Kidney tubule cell (primary cell): ENCODE measurements at places on chromosomes 5 and 9.

DNA sequence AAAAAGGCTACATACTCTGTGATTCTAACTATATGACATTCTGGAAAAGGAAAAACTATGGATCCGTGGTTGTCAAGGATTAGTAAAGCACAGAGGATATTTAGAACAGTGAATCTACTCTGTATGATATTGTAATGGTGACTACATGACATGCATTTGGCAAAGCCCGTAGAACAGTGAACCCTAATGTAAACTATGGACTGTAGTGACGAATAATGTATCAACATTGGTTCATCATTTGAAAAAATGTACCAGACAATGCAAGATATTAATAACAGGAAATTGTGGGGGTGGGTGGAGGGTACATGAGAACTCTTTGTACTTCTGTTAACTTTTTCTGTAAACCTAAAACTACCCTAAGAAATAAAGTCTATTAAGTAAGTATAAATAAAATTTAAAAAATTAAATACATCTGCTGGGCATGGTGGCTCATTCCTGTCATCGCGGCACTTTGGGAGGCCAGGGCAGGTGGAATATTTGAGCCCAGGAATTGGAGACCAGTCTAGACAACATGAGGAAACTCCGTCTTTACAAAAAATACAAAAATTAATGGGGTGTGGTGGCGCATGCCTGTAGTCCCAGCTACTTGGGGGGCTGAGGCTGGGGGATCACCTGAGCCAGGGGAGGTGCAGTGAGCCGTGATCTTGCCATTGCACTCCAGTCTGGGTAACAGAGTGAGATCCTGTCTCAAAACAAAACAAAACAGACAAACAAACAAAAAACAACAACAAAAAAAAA is 101.7 kb upstream of the TBC1D2 start:
- DNase-seq = no peak

GRCh38 chr9:89635816-89636215 is 31.0 kb downstream of the GADD45G start:
- DNase-seq = peak; percentile 80

- no peak for DNase-seq
These were observed 339.7 kb downstream of the NTRK2 start for GRCh38 chr9:85009251-85009650.

DNA sequence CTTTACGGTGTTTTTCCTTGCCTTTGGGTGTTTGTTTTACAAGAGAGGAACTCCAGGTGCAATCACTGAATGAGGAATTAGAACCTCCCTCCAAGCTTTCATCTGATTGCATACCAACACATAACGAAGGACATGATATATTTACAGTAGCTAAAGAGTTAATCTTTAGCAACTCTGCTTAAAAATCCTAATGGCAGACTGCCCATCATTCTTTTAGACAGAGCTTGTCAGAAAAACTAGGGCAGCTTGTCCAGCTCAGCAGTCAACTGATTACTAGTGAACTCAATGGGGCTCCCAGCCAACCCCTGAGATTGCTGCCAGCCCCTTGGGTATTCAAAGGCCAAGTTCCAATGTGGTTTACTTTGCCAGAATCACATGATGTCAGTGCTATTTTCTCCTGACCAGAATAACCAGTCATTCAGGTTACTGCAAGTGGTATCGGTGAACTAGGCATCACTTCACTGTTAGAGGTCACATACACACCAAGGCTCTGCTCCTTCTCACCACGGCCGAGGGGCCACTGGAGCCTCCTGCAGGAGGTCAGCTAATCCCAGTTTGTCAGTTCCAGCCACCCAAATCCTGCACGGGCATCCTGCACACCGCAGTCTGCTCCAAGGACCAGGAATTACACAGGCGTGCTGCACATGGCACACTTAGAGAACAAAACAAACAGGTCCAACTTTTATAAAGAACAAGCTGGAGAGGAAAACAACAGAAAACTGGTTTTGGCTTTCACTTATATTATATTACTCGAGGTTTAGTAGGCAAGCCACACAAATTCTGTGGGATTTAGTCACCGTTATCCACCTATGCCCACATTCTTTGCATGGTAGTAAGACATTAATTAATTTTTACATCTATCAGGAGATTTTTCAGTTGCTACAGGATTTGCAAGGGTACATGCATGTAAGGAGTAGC is 62.5 kb downstream of the NFIB start:
- peak; percentile 96 for DNase-seq

GRCh38 chr5:126054577-126055347 is 368.4 kb upstream of the GRAMD2B start:
- peak; percentile 39 for DNase-seq

DNA sequence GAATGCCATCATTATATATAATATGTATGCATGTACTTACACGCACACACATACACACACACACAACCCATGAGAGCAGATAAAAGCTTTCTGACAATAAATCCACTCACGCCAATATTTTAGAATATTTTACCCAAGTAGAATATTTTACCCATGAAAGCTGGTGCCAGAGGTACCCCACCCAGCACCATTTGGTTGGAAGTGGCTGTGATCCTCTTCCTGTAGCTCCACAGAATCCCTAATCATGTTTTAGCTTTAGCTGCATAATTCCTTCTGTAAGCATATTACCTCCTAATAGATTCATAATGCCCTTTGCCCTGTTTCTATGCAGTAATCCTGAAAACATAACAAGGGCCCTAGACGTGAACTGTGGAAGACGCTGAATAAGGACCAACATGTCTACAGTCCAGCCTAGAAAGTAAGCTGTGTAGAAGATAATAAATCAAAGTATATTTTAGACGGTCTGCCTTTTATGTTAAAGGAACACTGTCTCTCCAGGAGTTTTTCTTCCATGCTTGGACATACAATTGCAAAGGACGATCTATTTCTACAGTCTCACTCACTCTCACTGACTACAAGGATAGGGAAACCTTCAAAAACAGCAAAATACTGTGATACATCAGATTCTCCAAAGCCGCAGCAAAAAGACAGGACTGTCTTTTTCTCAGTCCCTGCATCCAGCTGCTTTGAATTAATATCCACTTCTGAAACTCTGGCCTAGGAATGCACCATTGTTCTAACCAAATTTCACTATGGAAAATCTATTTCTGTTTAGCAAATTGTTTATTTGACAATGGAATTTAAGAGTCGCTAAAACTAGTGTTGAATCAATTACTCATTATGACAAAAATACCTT is 98.2 kb downstream of the USP20 start:
- DNase-seq = no peak

DNA sequence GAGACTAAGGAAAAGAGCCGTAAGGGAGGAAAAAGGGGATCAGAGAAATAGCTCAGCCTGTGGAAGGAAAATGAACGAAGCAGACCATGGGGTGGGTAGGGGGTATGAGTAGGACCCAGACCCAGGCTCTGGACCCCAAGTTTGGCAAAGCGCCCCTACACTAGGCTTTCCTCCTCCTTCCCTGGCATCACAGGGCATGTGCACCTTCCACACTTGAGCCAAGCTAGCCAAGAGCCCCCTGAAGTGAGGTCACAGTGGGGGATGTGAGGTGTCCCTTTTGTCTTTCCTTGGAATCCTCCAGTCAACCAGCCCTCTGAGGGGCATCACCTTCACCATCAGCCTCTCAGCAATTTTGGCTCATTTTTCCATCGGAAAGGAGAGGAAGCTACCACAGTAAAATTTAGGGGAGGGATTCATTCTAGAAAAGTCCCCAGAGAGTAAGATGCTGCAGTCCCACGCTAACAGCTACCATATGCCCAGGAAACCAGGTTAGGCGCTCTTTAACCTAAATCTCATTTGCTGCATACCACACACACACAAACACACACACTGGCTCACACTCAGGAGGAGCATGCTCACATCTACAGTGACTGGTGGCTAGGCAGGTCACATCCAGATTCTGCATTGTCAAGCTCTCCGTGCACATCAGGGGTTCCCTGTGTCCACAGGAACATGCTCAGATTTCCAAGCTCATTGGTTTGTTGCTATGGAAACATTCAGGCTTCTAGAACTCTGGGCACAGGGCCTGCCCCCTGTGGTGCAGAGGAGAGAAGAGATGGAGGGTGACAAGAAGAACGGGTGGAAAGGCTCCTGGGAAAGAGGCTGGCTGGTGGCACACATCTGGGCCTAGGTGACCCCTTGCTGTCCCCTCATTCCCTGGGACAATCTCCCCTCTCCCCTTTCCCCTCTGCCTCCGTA is 9.9 kb downstream of the REEP2 start:
- peak; percentile 19 for DNase-seq

DNA sequence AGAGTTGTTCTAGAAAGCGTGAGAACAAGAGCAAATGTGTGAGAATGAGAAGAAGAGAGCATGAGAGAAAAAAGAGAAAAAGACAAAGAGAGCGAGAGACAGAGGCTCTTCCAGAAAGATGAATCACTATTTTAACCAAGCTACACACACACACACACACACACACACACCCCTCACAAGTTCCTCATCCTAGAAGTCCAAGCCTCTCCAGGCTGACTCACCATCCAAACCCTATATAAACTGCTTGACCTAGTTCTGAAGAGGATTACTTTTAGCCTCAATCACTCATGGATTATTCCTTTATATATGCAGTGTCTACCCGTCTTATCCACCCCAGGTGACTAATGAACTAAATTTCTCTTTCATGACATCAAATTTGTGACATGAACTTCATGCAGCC is 37.6 kb downstream of the C9orf57 start:
- peak; percentile 87 for DNase-seq

DNA sequence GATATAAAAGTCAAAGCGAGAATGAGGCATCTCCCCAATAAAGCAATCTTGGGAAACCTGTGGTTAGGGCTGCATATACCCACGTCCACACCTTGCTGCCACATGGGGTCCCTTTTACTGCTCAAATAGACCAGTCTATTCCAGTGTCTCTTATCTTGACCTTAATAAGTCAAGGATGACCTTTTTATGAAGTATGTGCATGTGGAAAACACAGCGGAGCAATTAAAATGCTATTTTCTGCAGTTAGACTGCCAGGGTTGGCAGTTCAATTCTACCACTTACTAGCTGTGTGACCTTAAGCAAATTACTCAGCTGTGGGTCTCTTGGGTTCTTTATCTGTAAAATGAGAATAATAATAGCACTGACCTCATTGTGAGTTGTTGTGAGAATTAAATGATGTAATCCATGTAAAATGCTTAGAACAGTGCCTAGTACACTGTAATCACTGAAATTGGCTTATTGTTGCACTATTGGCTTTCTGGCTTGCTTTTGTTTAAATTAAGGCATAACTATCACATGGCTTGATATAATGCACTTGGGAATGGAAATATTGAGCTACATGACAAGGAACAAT is 67.8 kb upstream of the HSPB3 start:
- DNase-seq = peak; percentile 17

DNA sequence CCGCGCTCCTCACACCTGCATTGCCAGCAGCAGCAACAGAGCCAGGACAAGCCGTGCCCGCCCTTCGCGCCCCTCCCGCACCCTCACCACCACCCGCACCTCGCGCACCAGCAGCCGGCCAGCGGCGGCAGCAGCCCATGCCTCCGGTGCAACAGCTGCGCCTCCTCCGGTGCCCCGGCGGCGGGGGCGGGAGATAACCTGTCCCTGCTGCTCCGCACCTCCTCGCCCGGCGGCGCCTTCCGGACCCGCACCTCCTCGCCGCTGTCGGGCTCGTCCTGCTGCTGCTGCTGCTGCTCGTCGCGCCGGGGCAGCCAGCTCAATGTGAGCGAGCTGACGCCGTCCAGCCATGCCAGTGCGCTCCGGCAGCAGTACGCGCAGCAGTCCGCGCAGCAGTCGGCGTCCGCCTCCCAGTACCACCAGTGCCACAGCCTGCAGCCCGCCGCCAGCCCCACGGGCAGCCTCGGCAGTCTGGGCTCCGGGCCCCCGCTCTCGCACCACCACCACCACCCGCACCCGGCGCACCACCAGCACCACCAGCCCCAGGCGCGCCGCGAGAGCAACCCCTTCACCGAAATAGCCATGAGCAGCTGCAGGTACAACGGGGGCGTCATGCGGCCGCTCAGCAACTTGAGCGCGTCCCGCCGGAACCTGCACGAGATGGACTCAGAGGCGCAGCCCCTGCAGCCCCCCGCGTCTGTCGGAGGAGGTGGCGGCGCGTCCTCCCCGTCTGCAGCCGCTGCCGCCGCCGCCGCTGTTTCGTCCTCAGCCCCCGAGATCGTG is 517 bp downstream of the KCNN2 start:
- peak; percentile 42 for DNase-seq

DNA sequence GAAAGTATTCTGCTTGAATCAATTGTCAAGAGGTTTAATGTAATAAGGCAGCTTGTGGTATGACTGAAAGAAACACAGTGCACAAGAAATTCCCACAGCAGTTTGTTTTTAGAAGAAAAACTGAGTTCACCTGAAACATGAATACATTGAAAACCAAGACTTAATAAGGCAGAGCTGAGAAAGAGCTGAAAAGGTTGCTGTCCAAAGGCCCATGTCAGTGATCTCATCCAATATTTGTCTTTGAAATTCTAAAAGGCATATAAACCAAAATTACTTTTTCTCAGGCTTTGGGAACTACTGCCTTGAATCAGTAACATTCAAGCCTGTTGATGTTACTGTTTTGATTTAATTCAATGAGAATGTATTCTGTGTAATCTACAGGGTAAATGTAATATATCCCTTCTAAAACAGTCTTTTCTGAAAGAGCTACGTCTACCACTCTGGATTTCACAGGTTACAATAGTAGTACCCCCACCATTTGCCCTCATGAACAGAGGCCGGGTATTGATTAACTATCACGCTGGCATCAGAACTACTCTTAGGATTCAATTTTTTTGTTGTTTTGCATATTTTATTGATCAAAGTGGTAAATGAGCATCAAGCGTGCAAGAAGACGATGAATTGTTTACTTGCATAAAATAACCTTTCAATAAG is 57.8 kb downstream of the PPIC start:
- DNase-seq = no peak

DNA sequence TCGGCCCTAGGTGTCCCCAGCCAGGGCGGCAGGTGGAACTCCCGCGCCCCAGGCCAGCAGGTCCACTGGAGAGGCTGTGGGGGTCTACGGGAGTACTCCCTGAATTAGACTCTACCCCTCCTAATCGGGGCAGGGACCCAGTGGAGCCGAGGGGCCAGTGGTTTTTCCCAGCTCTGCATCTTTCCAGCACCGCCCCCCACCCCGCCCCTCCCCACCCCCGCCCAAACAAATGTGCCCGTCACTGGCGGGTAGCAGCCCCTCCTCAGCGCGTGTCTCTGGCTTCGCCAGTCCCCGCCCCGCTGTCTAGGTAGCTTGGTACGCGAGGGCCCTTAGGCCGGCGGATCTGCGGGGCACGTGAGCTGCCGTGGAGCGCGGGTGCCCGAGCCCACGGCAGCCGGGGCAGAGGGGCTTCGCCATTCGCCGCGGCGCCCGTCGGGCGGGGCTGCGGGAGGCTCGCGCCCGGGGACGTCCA is 7.0 kb downstream of the UNC5A start:
- no peak for DNase-seq

- DNase-seq = peak; percentile 25
These were observed 20.2 kb upstream of the RPL26L1 start for GRCh38 chr5:172939071-172939470.

GRCh38 chr5:84688566-84688965 is 303.9 kb upstream of the EDIL3 start:
- no peak for DNase-seq

- peak; percentile 25 for DNase-seq
These were observed 56.7 kb upstream of the RPS23 start for GRCh38 chr5:82334856-82335255.

- DNase-seq = no peak
These were observed 195.0 kb downstream of the PDE4D start for GRCh38 chr5:59698207-59699178.
